ENCODE measurements at places on chromosomes 7 and 10. TPM values are rescaled to one million over a fixed set of nuclear protein-coding genes. Genes with fewer than 3 reads are reported as not detected.

- peaks cover 27% of the 10 kb centered on the region for H3K4me1 ChIP-seq
- H3K27ac ChIP-seq = no peak overlapping the region
- peaks cover 16% of the 10 kb centered on the region for H3K36me3 ChIP-seq
- peaks cover 1% of the 10 kb centered on the region for H3K27me3 ChIP-seq
- peak; percentile 24 for DNase-seq
Measured at GRCh38 chr10:96588616-96589419, 2.0 kb upstream of the TM9SF3 start.

DNA sequence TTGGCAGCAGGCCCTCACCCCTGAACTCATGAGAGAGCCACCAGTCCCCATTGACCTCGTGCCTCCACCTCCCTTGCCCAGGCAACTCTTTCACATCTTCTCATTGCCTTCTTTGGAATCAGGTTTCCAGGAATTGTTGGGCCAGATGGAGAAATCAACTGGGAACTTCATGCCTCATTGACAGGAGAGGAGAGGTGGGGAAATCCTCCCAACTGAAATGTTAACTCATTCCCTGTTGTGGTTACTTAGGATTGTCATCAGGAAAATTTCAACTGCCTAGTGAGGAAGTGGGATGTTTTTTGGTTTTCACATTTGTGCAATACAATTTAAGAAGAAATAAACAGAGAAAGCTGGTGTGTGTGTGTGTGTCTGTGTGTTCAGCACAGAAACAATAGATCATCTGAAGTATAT, 106.6 kb upstream of the INHBA start:
- peaks cover 4% of the 10 kb centered on the region for H3K4me1 ChIP-seq
- H3K27ac ChIP-seq = no peak overlapping the region
- H3K4me3 ChIP-seq = no peak overlapping the region
- H3K27me3 ChIP-seq = no peaks in the 10 kb centered on the region
- no peaks in the 10 kb centered on the region for H3K36me3 ChIP-seq

SLC16A12 gene
- total RNA-seq = not detected

CRYGN gene
- not detected for total RNA-seq
